ENCODE measurements at places on chromosomes 13 and 19.

DNA sequence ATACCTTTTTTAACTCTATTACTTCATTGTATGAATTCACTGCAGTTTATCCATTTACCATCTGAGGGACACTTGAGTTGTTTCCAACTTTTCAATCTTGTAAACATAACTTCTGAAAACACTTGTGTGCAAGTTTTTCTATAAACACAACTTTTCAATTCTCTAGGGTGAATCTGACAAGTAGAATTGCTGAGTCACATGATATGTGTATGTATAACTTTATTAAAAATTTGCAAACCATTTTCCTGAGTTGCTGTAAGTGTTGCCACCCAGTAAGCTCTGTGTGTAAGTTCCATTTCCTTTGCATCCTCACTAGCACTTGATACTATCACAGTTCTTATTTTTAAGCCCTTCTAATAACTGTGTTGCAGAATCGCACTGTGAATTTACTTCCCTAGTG, 1415.6 kb upstream of the ATXN8OS start:
- no peak for DNase-seq

GRCh38 chr19:11088506-11089253, 583 bp upstream of the LDLR start:
- no peak for DNase-seq

GRCh38 chr13:50323440-50324065, 308.3 kb downstream of the KCNRG start:
- peak; percentile 78 for DNase-seq

DNA sequence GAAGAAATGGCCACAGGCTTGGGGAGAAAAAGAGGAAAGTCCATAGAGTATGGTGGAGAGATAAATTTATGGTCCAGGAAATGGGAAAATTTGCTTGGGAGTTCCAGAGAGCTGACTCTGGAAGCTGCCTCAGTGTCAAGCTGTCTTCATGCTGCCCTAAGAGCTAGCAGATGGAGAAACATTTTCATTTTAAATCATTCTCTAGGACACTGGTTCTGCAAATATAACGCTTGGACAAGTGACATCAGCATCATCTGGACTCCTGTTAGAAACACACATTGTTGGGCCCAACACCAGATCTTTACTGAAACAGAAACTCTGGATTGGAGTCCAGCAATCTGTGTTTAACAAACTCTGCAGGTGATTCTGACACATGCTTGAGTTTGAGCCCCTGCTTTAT, 592.0 kb upstream of the KLF12 start:
- DNase-seq: no peak

GRCh38 chr13:50573066-50573465, 270.4 kb downstream of the DLEU7 start:
- no peak for DNase-seq

Data from GM04504 (cell line).